ENCODE measurements at places on chromosomes 4 and X. TPM values are rescaled to one million over a fixed set of nuclear protein-coding genes. Genes with fewer than 3 reads are reported as not detected.

- DNase-seq, result no peak
Observed at GRCh38 chr4:188596021-188596420, 456.8 kb downstream of the TRIML1 start.

GRCh38 chr4:535181-535923 lies 36.3 kb downstream of the PIGG start:
- no peak for DNase-seq

DNA sequence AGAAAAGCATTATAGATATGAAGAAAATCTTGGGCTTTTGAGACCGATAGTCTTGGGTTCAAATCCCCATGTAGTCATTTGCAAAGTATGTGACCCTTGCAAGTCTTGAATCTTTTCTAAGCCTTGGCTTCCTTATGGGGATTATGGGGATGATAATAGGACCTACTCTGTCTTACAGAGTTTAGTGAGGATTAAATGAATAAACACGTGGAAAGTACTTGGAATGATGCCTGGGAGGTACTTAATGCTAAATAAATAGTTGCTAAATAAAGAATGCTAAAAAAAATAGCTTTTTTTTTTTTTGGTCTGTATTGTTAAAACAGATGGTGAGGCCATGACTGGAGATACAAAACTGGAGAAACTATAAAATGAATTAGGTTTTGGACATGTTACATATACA lies 292.7 kb downstream of the GPAT3 start:
- no peak for DNase-seq

- DNase-seq, result peak; percentile 23
Observed at GRCh38 chrX:47751670-47752069, 85.0 kb upstream of the ZNF81 start.

GRCh38 chr4:7839856-7840255 lies 99.8 kb downstream of the AFAP1 start:
- DNase-seq, result no peak

- DNase-seq, result no peak
Observed at GRCh38 chr4:81152839-81153713, 61.9 kb downstream of the PRKG2 start.

DNA sequence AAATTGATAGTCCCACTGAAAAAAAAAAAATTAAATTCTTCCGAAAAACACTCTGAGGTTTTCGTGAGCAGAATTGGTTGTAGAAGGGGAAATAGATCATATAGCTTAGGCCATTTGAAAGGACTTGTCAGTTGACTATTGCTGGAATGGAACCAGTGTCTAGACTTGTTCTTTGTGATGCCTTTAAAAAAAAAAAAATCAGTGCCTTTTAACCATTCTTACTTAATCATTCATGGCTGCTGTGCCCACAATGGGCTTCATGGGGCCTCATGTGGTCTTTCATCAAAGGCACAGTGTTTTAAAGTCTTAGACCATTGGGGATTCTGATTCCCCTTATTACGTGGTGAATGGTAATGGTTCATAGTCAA lies 139.3 kb downstream of the AFF1 start:
- DNase-seq, result no peak

GRCh38 chr4:113727802-113728201 lies 33.7 kb downstream of the CAMK2D start:
- DNase-seq, result no peak

DNA sequence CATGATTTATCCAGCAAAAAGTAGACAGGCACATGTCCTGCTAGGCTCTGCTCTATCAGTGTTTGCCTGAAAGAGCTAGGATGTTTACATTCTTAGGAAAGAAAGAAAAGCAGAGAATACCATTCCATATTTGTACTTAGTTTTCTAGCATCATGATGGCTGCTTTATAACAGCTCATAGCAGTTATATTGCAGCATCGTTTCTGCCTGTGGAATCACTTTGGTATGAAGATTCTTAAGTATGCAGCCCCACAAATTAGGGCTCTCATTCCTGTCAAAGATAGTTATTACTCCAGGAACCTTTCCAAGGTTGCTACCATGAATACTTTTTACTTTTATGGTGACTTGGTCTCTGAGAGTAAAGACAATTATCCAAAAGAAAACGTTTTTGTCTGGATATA lies 119.0 kb upstream of the MYOZ2 start:
- no peak for DNase-seq

DNA sequence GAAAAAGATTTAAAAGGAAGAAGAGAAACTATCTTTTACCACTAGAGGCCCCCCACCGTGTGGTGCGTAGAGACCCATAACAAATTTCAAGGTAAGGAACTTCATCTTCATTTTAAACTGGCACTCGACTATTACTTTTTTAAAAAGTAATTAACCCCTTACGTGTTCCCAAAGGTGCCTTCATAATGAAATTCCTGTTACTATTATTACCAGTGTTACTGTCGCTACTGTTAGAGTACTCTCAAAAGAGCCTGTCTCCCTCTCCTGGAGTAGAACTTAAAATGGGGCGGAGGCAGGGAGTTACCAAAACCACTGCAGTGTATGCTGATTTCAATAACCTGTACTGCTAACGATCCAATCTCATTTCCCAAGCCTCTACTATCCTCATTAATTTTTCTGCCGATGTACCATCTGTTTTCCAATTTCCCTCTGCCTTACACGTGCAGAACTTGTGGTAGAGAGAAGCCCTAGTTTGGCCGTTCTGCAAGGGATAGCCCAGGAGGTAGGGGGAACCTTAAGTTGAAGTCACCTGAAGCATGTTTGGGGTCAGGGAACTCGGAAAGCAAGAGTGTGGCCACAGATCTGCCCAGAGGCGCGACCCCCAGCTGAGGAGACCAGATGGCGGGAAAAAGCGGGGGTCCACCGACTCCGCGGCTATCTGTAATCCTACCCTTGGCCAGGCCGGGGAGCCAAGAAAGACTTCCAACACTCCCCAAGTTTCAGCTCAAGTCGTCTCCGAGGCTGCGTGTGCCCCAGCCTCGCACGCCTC lies 720 bp upstream of the STK26 start:
- peak; percentile 24 for DNase-seq

DNA sequence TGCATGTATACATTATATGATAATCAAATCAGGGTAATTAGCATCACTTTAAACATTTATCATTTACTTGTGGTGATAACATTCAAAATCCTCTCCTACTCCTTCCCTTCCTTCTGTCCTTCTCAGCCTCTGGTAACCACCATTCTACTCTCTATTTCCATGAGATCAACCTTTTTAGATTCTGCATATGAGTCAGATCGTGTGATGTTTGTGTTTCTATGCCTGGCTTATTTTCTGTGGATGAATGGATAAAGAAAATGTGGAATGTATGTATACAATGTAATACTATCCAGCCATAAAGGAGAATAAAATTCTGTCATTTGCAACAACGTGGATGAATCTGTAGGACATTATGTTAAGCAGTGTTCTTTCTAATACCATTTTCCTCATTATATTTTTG lies 123.9 kb downstream of the NAA11 start:
- DNase-seq, result no peak

DNA sequence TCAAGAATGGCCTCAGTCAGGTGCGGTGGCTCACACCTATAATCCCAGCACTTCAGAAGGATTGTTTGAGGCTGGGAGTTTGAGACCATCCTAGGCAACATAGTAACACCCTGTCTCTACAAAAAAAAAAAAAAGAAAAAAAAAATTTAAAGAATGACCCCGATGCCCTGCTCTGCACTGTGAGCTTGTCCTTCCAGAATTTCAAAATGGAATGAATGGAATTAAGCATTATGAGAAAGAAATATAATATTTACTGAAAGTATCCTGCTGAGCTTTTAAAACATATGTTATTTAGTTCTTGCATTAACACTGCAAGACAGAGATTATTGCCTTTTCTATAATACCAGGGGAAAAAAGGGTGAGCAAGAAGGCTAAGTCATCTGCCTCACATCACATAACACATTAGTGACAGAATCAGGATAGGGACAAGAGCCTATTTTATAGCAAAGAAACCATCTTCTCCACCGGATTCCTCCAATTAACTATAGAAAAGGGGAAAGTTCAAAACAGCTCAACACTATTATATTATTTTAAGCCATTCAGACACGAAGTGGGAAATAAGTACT lies 41.9 kb upstream of the GAB1 start:
- DNase-seq, result no peak

GRCh38 chr4:107815158-107815557 lies 9.6 kb upstream of the SGMS2 start:
- no peak for DNase-seq

- no peak for DNase-seq
Observed at GRCh38 chrX:135324463-135324862, 15.2 kb downstream of the ETDC start.

DNA sequence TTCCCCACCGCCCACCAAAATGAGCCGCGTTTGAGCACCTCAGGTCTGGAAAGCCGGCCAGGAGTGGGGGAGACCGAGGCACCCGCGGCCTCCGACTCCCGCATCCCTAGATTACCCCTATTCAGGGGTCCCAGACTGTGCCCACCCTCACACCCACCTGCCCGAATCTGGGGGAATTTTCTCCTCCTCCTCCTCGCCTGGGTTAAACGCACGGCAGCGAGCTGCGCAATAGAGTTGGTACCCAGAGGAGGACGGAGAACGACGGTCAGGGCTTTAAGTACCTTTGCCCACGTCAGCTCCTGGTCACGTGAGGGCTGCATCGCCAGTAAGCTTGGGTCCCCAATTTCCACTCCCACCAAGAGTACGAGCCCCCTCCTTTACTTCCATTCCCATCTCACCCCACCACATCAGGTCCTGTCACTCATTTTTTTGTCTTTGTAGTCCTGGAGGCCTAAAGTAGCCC lies at the start of gene ARMCX2:
Gene ARMCX2, minus strand, starts transcription at position 250 of the 463 bp plus-strand sequence. CDS start 2,262 bp downstream, outside the sequence.
- no peak for DNase-seq

DNA sequence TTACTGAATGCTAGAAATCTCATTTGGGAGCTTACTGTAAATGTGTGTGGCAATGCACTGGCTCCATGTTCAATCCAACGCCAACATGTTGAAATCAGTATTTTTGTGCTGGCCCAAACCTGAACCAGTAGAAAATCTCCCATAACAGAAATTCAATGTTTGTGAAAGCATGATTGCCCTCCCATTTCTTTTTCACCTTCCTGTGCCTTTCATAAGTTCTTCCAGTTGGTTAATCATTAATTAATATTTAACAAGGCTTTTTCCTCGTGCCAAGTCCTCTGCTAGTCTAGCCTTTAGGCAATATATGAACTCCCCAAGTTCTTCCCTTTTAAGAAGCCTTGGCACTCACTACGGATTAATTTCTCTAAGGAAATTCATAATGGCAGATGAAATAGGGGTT lies 1.3 kb upstream of the PLS3 start:
- no peak for DNase-seq

GRCh38 chr4:92599044-92599443 lies 295.3 kb downstream of the GRID2 start:
- no peak for DNase-seq

DNA sequence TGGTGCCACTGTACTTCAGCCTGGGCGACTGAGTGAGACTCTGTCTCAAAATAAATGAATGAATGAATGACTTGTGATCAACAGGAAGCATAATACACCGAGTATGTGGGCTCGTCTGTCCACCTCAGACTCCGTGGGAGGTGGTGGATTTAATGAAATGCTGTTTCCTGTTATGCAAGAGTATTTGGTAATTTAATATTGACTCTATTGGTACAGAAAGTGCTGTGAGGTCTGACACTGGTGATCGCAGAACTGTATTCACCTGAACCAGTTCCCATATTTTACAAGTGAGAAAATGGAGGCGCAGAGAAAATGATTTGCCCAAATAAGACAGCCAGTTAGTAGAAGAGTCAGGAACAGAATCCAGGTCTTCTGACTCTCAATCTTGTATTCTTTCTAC lies 423.3 kb downstream of the RAPGEF2 start:
- no peak for DNase-seq

DNA sequence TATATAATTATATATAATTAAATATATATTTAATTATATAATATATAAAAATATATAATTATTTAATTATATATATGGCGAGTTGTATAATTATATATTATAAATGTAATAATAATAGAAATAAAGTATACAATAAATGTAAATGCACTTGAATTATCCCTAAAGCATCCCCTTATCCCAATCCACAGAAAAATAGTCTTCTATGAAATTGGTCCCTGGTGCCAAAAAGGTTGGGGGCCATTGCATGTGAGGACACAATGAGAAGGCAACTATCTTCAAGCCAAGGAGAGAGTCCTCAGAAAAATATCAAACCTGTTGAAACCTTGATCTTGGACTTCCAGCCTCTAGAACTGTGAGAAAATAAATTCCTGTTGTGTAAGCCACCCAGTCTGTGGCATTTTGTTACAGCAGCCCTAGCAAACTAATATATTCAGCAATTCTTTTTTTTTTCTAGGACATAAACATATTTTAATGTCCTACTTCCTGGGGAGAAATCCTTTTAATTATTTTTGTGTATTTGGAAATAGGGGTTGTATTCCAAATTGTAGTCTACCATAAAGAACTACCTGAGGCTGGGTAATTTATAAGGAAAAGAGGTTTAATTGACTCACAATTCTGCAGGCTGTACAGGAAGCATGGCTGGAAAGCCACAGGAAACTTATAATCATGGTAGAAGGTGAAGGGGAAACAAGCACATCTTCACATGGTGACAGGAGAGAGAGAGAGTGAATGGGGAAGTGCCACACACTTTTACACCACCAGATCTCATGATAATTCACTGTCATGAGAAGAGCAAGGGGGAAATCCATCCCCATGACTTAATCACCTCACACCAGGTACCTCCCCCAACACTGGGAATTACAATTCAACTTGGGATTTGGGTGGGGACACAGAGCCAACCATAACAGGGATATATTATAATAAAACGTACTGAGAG lies 22.9 kb upstream of the CXCL2 start:
- DNase-seq, result no peak

GRCh38 chr4:87532907-87533306 lies 3.7 kb upstream of the SPARCL1 start:
- DNase-seq, result no peak

DNA sequence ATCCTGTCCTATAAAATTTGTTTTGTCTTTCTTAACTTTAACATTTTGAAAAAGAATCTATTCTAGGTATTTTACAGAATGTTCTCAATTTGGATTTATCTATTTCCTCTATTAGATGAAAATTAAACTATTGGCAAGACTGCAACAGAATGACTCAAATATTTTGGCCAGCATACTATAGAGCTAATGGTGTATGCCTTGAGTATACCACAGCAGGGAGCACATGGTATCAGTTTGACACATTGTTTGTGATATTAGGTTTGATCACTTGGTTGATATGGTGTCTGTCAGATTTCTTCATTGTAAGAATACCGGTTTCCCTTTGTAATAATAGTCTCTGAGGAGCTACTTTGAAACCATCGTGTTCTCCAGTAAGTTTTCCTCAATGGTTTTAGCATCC lies 87.8 kb upstream of the NPNT start:
- no peak for DNase-seq

The EFNB1 gene
- 3.8 TPM for total RNA-seq

The ADH1A gene
- not detected for total RNA-seq

The TRPC5OS gene
- total RNA-seq, result not detected

The BEND4 gene
- total RNA-seq, result 0.19 TPM

The PCDH18 gene
- total RNA-seq, result not detected

The STOX2 gene
- total RNA-seq, result not detected

The PLA2G12A gene
- total RNA-seq, result 18.7 TPM

The ADH7 gene
- not detected for total RNA-seq

The PPEF2 gene
- total RNA-seq, result 0.12 TPM

The ARX gene
- not detected for total RNA-seq

The FBXW7 gene
- 49.4 TPM for total RNA-seq

The CSAG3 gene
- total RNA-seq, result 0.62 TPM

The GNRHR gene
- not detected for total RNA-seq

The NLGN4X gene
- total RNA-seq, result 0.12 TPM

The PTTG2 gene
- total RNA-seq, result 2.2 TPM

Data from activated CD4-positive, alpha-beta T cell treated with anti-CD3 and anti-CD28 coated beads, Interleukin-2, amount 10 ng/mL, durations not matched to agents 7 days and 5 days (primary cell).